Anterior cingulate cortex (tissue), 58 donors: ENCODE measurements at places on chromosomes 11 and 22.

GRCh38 chr22:36430863-36431262 lies 43.1 kb upstream of the MYH9 start:
- no peak for DNase-seq

DNA sequence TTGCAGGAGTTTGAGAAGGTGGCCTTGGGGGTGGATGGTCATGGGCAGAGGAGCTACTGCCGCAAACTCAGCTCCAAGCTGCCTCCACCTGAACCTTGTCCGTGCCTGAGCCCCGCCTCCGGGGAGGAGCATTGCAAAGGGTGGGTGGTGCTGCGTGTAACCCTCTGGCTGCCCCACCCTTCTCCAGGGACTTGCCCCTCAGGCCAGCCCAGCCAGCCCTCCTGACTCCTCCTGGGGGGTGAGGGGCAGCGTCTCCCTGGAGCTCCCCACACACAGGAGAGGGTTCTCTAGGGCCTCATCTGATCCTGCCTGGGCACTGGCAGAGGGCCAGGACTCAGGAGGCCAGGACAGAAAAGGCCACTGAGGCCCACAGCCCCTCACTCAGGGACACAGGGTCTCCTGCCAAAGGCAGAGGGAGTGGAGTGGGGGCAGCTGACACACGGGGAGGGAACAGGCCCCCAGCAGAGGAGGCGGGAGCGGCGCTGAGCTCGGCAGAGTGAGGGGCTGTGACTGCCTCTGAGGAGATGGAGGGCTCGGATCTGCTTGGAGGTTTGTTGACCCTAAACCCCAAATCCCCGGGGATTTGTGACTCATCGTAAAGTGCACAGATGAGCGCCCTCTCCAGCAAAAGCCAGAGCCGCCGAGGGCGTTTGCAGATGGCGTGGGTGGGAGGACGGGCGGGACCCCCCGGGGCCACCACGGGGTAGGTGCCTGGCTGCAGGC lies 12.8 kb downstream of the BRSK2 start:
- DNase-seq, result no peak

GRCh38 chr11:111982019-111982464 lies 43.2 kb upstream of the DLAT start:
- no peak for DNase-seq

DNA sequence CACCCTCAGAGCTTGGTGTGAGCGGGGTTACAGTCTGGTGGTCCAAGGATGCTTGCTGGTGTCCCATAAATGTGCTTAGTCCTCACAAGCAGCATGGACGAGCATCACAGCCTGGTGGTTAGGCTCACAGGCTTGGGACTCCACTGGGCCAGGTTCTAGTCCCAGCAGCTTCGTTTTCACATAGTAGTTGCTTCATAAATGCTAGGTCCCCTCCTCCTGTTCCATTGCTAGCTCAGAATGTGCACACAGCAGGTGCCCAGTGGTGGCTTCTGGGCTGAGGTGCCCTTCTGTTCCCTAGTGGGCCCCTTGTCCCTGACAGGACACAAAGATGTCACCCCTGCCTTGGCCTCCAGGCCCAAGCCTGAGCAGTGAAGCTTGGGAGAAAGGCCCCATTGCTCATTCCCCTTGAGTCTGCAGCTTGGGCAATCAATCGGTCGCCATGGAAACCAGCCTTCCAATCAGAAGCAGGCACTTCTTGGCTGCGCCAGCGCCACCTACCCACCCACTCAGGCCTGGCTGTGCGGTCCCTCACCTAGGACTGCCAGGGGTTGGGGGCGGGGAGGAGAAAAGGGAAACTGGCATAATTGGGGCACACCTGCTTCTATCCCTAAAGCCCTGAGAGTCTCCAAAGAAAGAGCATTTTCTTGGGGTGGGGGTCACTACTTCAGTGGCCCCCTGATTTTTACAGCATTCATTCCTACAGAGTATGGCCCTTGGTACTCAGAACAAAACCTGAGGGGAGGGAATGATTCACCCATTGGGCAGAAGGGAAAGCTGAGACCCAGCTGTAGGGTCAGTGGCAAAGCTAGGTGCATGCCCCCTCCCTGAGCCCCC lies 48.1 kb downstream of the CYTH4 start:
- peak; percentile 41 for DNase-seq

DNA sequence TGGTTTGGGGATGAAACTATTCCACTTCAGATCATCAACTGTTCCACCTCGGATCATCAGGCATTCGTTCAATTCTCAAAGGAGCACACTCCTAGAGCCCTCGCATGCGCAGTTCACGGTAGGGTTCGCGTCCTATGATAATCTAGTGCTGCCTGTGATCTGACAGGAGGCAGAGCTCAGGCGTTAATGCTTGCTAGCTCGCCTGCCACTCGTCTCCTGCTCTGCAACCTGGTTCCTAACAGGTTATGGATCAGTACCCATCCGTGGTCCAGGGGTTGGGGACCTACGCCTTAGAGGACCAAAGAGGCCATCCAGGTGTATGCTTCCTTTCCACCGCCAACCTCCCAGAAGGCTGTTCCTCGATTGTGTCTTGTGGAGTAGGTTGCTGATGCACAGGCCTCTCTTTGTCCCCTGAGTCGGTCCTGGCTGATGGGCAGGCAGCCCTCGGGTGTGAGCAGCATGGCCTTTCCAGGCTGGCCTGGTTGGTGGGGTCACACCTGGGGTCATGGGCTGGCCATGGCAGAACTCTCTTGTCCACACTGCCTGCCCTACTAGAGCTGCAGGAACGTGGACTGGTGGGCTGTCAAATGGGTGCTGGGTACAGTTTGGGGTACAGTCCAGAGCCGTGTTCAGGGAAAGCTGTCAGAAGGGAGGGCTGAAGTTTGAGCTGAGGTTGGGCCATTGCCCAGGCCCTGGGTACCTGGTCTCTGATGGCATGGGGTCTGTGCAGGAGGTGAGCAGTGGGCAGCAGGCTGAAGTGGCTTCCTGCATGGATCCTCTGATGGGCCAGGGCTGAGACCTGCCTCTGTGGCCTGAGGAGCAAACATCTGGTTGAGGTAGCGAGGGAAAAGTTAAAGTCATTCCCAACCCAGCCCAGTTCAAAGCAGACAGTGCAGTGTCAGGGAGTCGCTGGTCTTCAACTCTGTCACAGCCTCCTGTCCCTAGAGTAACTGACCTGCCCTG lies 11.1 kb downstream of the PRDM11 start:
- no peak for DNase-seq

DNA sequence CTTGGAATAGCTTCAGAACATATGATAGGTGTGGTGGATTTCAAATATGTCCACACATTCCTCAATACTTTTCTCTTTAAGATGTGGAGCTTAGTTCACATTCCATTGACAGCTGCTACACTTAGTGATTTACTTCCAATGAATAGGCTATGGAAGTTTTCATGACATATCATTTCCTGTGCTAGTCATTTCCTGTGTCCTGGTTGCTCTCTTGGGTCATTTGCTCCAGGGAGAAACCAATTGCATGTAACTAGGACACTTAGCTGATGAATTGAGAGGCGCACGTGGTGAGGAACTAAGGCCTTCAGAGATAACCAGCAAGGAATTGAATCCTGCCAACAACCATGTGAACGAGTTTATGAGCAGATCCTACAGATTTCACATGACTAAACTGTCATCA lies 120.9 kb downstream of the SLC17A6 start:
- DNase-seq, result no peak

GRCh38 chr11:121300972-121301699 lies 8.6 kb downstream of the SC5D start:
- DNase-seq, result no peak

DNA sequence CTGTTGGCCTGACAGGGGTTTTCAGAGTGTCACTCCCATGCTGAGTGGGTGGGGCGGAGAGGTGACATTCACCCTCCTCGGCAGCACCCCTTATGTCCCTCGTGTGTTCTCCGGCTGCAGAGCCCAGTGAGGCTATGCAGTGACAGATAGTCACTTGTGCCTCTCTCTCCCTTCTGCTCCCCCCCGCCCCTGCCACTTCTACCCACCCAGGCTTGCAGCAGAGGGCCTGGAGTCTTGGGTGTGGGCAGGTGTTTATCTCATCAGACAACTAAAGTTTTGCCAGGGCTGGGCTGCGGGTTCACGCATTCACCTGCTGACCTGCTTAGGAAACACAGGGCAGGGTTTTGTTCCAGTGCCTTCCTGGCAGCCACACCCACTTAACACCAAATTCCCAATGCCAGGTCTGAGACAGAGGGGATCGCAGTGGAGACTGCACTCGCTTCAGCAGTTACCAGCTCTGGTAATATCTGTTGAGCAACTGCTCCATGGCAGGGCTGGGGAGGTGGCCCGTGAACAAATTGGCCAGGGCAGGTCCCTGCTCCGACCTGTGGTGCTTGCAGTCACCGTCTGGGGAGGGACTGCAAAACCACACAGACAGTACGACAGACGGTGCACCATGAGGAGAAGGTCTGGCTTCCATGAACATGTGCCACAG lies 50.5 kb upstream of the ADA2 start:
- DNase-seq, result no peak

- no peak for DNase-seq
These were observed 13.6 kb upstream of the OR5AS1 start for GRCh38 chr11:56013805-56014204.

- no peak for DNase-seq
These were observed 6.1 kb upstream of the ZBTB16 start for GRCh38 chr11:114053406-114053805.

DNA sequence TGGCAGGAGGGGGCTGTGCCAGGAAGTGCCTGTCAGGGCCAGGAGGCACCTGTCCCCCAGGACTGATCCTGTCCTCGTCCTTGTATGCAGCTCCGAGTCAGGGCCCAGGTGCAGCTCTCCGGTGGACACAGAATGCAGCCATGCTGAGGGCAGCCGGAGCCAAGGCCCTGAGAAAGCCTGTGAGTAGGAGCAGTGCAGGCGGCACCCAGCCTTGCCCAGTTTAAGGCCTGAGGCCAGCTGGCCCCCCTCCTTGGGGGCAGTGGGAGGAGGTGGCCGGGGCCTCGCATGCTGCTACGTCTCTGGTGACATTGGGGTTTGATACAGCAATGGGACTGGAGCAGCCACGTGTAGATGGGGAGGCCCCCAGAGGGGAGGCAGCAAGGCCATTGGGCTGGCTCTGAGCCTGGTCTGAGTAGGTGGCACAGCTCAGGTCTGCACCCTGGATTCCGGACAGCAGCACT lies 34.9 kb downstream of the SBF1 start:
- no peak for DNase-seq

GRCh38 chr11:1987024-1987423 lies 10.6 kb downstream of the H19 start:
- no peak for DNase-seq

DNA sequence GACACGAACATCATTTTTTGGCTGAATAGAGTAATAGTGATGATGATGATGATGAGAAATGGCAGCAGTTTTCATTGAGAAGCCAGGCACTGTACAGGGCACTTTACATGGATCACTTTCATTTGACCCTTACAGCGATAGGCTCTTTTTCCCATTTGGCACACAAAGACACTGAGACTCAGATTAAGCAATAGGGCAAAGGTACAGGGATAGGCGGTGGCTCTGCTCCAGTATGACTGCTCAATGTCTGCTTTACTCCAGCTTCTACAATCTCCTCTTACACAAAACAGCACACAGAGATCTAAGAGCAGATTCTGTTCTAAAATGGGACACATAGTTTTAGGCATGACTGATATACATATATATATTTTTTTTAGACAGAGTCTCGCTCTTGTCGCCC lies 40.6 kb downstream of the MPPED2 start:
- no peak for DNase-seq

GRCh38 chr11:104916442-104916841 lies 18.2 kb upstream of the CASP12 start:
- DNase-seq, result no peak

DNA sequence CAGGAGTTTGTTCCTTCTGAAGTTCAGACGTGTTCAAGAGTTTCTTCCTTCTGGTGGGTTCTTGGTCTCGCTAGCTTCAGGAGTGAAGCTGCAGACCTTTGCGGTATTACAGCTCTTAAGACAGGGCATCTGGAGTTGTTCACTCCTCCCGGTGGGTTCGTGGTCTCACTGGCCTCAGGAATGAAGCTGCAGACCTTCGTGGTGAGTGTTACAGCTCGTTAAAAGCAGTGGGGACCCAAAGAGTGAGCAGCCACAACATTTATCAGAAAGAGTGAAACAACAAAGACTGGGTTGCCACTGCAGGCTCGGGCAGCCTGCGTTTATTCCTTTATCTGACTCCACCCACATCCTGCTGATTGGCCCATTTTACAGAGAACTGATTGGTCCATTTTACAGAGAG lies 373.1 kb downstream of the ETS1 start:
- DNase-seq, result no peak

DNA sequence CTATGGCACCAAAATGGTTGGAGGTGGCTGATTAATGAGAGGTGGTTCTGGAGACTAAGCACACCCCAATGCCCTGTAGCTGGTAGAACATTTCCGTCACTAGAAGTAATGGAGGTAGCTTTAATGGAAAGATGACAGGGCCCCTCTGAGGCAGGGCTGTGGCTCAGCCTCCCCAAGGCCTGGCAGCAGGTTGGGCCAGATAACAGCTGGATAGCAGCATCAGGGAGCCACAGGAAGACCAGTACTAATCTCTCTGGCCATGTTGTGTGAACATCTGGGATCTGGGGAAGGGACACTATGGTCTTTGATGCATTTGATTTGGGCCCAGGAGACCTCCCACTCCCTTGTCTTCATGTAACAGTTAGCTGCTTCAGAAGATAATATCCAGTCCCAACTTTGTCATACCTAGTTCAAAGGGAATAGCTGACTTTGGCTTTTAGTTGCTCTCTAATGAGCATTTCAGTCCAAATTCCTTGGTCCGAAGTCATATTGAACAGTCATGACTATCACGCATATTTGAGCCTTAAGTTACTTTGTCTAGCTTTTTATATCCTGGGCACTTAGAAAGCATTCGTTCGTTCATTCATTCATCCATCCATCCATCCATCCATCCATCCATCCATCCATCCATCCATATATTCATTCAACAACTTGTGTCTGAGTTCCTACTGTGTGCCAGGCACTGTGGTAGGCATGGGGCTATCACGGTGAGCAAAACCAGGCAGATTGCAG lies 53.0 kb upstream of the LMO2 start:
- DNase-seq, result no peak

DNA sequence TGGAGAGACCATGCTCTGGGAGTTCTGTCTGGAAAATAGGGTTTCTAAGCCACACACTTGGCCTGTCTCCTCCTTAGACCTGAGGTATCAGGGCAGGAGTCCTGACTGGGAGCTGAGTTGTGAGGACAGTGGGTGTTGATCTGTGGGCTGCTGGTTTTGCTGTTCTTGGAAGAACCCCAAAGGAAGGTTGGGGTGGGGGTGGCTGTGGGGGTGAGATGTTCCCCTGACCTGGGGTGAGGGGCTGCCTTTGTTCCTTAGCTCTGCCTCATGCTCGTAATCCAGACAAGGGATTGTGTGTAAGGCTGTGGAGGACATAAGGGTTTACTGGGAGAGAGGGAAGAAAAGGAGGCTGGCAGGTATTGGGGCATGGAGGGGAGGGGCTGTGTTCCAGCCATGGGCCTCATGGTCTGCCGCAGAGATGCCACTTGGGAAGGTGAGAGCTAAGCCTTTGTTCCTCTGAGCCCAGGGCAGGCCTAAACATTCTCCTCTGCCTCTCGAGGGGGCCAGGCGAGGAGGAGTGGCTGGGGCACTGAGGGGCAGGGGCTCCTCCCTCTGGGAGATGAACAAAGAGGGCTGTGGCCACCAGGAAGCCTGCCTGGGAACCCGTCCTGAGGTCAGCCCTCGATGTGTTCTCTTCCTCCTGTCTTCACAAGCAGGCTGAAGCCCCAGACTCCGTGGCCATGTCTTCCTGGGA lies 4.4 kb downstream of the OTOG start:
- DNase-seq, result no peak
